Left colon (tissue), 2 donors: ENCODE measurements at places on chromosomes 6 and 20.

DNA sequence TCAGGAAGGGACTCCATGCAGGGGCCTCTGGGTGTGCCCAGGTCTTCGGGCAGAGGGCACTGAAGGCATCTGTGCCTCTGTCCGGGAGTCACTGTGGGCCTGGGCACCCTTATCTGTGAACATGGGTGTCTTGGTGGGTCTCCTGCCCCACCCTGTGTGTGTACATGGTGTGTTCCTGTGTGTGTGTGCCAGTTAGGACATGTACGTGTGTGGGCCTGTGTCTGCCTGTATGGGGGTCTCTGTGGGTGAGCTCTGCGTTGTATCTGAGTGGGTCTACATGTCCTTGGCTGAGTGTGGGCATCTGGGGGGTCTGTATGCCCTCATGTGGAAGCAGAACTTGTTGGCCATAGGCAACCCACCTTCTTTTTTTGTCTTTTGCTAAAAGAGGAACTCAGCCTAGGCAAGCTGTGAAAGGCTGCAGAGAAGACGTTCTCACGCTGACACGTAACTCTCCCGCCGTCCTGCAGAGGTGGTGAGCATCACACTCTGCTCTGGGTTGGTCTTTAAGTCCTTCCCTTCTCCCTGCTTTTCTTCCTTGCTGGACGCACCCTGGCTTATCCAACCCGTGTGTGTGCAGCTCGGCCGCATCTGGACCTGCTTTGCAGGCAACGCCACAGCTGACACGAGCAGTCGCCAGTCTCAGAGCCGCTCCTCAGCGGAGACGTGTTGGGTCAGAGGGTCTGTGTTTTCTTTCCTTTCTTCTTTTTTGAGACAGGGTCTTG lies 532 bp upstream of the NPBWR2 start:
- peak; percentile 2 for DNase-seq

DNA sequence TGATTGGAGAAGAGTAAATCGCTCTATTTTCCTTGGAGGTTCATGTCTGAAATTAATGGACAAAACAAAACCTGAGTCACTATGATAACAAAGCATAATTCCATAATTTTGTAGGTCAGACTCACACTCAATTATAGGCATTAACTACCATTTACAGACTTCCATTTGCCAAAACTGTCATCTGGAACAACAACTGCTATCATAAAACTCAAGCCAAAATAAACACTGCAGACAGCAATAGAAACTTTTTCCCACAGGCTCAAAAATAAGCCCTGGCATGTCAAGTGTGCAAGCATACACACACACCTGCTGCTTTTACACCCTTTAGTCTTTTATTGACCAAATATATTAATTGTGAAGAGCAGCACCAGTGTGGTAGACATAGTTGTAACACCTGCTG lies 7.1 kb downstream of the MRPS10 start:
- DNase-seq = no peak

DNA sequence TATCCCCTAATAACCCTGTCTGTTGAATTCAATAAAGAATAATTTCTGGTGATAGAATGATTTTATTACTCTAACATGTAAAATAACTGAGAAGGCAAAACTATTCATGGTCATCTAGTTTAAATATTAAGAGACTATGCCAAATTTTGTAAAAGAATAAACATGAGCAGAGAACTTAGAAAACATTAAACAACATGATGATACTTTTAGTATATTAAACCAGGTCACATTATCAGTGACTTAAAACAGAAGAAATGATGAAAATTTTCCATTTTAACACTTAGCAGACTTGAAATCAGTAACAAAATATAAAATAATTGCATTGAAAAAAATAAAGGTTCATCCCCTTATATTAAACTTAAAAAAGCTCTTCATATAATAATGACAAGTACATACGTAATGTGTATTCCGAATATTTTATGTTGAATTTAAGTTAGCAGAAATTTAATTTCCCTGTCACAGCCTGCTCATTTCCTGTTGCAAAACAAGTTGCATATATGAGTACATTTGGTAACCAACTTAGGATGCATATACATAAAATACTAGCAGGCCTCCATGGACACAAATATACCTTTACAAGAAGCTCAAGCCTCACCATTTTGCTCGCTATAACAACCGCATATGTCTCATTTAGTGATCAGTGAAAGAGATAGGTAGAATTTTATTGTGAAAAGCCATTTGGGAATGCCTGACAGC lies 40.6 kb downstream of the DTNBP1 start:
- no peak for DNase-seq

DNA sequence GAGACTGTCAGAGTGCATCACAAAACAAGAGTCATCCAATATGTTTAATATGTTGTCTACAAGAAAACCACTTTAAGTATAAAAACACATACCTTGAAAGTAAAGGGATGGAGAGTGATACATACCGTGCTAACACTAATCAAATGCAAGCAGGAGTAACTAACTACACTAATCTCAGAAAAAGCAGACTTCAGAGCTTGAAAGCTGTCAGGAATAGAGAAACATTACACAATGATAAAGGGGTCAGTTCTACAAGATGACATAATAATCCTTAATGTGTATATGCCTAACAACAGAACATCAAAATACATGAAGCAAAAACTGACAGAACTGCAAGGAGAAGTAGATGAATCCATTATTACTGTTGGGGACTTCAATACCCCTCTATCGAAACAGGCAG lies 59.7 kb upstream of the SMIM29 start:
- no peak for DNase-seq

DNA sequence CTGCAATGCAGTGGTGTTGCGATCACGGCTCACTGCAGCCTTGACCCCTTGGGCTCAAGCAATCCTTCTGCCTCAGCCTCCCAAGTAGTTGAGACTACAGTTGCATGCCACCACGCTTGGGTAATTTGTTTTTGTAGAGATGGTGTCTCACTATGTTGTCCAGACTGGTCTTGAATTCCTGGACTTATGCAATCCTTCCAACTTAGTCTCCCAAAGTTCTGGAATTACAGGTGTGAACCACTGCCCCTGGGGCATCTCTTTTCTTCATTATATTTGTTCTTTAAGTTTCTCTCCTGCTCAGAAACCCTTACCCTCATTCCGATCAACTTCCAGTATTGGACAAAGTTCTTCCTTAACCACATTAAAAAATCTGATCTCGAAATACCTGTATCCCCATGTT lies 44.7 kb upstream of the DEK start:
- DNase-seq = no peak

DNA sequence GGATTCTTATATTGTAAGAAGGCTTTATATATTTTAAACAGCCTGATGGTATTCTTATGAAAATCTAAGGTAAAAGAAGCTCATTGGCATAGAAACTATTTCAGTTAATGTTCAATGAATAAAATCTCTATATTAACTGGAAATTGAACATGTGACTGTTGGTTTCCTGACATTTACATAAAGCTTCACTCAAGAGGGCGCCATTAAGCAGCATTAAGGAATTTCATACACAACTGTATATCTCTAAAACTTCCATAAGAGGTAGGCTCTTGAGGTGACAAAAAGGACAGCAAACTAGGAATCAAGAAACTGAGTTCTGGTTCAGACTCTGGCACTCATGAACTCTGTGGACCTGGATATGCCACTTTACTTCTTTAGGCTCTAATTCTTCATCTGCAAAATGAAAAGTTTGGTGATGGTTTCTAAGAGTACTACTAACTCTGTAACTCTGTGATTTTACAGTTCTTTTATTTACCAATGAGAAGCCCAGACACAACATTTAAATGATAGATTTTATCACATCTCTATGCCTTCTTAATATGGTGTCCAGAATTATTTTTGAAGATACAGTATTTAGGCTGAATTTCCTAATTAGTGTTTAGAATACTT lies 147.5 kb downstream of the FLRT3 start:
- DNase-seq = no peak

GRCh38 chr6:105759015-105759414 lies 327.1 kb upstream of the PRDM1 start:
- no peak for DNase-seq

GRCh38 chr20:48586730-48587129 lies 241.1 kb downstream of the PREX1 start:
- peak; percentile 80 for DNase-seq

GRCh38 chr6:46736906-46737305 lies 1.7 kb upstream of the PLA2G7 start:
- DNase-seq = no peak

DNA sequence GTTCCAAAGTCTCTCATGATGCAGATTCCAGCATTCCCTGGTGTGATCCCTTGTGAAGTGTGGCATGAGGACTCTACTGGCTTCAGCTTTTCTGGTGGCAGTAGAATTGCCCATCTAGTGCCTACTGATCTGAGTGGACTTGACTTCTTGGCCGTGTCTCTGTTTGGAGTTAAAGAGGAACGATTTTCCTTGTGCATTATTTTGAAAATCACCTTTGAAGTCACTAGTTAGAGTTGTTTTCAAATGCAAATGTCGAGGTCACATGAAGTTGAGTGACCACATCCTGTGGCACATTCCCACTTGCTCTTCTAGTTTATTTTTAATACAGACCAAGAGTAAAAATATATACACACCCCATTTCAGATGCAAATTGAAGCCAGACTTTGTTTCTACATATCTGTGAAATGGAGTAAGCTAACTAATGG lies 270.7 kb upstream of the TAB2 start:
- DNase-seq = no peak

GRCh38 chr20:40551125-40551530 lies 137.9 kb downstream of the MAFB start:
- DNase-seq = no peak

GRCh38 chr6:66662721-66663507 lies 955.9 kb upstream of the EYS start:
- no peak for DNase-seq

- DNase-seq = no peak
Measured at GRCh38 chr20:13736436-13737191, 48.1 kb downstream of the ESF1 start.

- no peak for DNase-seq
Measured at GRCh38 chr6:113122060-113122459, 735.1 kb upstream of the MARCKS start.

DNA sequence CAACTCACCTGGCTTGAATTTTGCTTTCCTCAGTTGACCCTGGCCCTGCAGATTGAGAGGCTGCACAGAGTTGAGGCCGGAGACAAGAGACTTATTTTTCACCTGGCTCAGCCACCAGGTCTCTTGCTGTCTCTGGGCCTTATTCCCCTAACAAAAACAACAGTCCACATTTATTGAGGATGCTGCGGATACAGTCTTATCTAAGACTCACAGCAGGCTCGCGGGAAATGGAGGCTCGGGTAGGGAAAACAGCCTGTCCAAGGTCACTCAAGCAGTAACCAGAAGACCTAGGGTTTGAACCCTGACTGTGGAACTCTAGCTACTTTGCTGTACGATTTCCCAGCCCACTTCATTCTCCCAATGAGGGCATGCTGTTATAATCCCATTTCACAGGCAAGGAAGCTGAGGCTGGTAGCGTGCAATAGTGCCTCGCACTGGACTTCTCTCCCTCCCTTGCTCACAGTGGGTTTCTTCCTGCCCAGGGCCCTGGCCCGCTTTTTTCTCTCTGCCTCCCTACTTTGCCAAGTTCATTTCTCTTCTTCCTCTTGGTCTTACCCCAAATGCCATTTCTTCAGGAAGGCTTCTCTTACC lies 57.7 kb downstream of the RBM38 start:
- DNase-seq = no peak

DNA sequence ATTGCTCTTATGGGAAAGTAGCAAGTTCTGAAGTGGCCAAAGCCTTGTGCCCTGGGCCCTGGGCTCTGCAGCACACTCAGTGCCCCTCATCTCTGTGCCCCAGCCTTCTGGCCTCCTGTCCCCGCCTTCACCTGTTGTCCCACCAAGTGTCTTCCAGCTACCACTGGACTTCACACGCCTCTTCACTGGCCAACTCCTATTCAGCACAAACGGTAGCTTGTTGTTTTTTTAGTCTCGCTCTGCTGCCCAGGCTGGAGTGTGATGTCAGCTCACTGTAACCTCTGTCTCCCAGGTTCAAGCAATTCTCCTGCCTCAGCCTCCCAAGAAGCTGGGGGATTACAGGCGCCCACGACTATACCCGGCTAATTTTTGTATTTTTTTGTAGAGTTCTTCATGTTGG lies 4.8 kb downstream of the CCHCR1 start:
- no peak for DNase-seq

DNA sequence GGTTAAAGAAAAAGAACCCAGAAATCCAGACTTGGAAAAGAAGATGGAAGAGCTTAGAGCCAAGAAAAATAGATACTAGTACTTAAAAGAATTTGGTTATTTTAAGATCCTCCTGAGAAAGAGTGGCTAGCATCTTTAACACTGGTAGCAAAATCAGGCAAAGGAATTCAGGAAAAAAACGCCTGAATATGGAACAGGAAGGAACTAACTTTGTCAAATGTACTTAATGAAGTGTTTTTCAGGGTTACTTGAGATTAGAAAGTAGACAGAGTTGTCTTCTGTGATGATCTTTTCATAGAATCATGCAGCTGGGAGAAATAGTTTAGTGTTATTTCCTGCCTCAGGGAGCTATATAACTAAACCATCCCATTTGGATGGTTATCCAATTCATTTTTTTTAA lies 50.8 kb upstream of the SASH1 start:
- DNase-seq = no peak

- no peak for DNase-seq
Measured at GRCh38 chr6:44642870-44643522, 255.5 kb downstream of the CDC5L start.
